ENCODE measurements at places on chromosomes 7 and 10.

GRCh38 chr7:128265906-128266300, 24.8 kb downstream of the LEP start:
- no peak for DNase-seq

DNA sequence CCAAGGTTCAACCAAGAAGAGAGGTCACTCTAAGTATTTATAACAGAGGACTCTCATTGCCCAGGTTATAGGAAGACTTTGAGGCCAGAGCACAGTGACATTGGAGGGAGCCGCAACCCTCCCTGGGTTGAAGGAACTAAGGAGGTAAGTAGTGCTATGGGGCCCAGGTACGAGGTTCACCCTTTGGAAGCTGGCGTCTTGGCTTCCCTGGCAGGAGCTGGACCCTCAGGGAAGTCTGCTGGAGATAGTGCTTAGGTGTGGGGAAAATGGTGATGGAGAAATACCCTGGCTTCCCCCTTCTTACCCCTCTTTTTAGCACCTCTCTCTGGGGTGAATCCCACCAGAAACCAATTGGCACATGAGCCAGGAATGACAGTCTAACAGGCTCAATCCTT, 317.9 kb upstream of the ZNF32 start:
- DNase-seq, result no peak

GRCh38 chr10:18164093-18164492, 23.9 kb downstream of the CACNB2 start:
- DNase-seq, result no peak

DNA sequence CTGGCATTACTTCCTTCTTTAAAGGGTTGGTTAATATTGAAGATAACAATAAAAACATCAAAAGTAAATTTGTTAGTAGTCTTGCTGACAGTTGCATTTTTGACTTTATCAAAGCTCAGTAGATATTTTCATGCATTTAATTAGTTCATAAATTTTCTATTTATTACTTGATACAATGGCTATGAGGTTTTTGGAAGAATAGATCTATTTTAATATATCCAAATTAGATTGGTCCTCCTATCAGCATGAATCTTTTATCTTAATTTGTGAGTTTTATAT, 16.4 kb downstream of the COL1A2 start:
- DNase-seq, result no peak

DNA sequence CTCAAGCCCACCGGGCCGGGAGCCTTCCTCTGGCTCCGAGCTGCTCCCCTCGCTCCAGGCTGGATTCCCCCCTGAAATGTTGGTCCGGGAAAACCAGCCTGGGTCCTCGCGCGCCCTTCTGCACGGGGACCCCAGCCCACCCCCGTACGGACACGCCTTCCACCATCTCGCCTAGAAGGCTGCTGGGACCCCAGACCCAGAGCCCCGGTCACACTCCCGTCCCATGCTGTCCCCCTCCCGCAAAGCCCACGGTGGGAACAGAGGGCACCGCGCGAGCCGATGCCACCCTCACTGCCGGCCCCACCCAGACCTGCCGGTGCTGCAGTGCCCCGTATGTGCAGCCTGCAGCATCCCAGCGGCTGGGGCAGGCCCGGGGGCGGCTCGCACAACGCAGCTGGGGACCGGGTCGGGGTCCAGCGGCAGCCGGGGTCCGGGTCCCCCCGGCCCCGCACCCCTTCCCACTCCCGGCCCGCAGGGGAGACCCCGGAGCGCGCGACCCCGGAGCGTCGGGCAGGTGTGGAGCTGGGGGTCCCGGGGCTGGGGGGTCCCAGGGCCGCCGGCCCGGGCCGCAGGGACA, 871 bp downstream of the SPOCK2 start:
- no peak for DNase-seq

GRCh38 chr10:63901881-63902280, 380.7 kb downstream of the REEP3 start:
- no peak for DNase-seq

DNA sequence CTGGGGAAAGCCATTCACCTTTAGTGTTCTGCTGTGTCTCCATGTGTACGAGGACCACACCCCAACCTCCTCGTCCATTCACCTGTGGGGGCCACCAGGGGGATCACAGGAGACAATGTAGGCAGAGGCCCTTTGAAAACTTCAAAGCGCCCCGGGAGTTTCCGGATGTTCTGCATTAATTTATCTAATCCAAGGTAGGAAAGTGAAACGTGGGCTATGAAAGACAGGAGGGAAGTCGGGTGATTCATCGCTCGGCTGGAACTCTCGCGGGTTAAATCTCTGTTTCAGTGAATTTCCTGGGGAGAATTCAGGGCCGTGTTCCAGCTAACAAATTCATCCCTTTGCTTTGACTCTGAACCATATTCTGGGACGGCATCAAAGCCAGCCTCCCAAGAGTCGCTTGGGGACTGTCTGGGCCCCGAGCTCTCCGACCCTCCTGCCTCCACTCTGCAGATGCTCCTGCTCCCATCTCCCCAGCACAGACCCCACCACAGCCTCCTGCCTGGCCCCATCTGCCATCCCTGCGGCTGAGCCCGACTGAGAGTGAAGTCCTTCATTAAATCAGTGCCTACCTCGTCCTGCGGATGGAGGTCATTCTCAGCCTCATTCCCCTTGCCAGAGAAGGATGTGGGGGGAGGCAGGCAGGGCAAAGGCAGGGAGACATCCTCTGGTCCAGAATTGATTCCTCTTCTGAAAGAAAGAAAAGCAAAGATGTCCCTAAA, 114.1 kb upstream of the CARD11 start:
- no peak for DNase-seq

- no peak for DNase-seq
Measured at GRCh38 chr10:60170250-60170649, 219.4 kb downstream of the ANK3 start.

DNA sequence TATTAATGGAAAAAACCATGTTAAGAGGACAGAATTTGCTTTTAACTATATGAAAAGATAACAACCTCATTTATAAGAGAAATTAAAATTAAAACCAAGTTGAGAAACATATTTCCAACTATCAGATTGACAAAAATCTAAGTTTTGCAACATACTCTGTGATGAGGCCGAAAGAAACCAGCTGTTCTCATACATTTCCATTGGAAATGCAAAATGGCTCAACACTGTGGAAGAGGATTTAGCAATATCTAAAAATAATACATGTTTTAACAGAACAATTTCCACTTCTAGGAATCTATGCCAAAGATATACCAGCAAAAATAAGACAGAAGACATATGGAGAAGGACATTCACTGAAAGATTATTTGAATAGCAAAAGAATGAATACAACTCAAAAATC, 268.8 kb downstream of the DYNC1I1 start:
- DNase-seq, result no peak

- DNase-seq, result no peak
Measured at GRCh38 chr10:92354587-92354986, 63.6 kb downstream of the MARCHF5 start.

GRCh38 chr10:48705401-48705938, 20.8 kb downstream of the WDFY4 start:
- no peak for DNase-seq

GRCh38 chr10:123607386-123607785, 58.8 kb upstream of the GPR26 start:
- DNase-seq, result no peak

DNA sequence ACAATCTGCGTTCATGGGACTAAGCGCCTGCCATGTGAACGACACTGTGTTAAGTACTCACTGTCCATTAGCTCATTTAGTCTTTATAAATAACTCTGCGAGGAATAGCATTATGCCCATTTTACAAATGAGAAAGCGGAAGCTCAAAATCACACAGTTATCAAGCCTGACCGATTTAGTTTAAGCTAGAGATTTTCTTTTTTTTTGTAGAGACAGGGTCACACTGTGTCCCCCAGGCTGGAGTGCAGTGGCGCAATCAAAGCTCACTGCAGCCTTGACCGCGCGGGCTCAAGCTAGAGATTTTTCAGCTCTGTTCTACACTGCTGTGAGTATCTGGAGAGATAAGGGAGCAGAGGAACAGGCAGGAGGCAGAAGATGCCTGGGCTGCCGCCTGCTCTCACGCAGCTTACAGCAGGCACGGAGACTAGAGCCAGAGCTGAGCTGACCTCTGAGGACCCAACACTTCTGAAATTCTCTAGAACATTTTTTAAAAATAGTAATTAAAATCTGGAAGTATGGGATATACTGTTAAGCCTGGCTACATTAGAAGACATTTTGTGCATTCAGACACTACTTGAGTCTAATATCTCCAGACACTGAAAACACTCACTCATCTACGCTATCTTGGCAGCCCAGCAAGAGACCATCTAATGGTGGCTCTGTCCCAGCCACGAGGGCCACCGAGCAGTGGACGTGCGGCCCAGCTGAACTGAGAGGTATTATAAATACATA, 38.7 kb downstream of the GNA12 start:
- no peak for DNase-seq

- DNase-seq, result no peak
Measured at GRCh38 chr10:96453856-96454583, 59.7 kb downstream of the TLL2 start.

DNA sequence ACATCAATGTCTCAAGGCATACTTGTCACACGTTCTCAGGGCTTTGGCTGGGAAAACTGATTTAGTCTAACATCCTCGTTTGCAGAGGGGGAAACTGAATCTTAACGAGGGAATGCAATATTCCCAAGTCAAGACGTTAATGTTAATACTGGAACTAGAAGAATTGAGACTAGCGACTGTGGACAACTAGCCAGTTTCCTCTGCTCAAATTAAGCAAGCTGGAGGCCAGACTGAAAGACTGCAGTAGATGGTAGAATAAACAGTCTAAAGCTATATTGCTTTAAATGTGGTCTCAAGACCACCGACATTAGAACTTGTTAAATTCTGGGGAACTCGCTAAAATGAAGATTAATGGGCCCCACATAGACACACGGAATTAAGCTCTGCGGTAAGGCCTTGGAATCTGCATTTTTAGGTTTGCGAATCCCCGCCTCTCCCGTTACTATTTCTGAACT, 639 bp upstream of the TFAM start:
- DNase-seq, result no peak

DNA sequence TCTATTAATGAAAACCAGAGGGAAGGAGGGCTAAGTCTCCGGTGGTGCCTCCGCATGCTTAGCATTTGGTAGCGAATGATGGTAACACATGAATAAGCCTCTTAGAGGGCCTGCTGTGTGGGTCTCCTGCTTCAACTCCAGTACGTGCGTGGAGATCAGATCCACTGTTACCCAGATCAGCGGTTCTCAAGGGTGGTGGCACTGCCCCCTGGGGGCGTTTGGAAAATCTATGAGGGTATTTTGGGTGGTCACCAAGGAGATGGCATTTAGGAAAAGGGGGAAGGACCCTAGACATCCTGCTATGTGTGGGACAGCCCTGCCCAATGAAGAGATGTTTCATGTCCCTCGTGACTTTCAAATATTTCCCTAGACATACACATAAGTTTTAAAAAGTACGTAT, 57.1 kb upstream of the TM9SF3 start:
- no peak for DNase-seq

GRCh38 chr7:112821345-112821744, 31.2 kb upstream of the TMEM168 start:
- DNase-seq, result no peak

- peak; percentile 34 for DNase-seq
Measured at GRCh38 chr7:22860337-22860736, 37.7 kb upstream of the TOMM7 start.

DNA sequence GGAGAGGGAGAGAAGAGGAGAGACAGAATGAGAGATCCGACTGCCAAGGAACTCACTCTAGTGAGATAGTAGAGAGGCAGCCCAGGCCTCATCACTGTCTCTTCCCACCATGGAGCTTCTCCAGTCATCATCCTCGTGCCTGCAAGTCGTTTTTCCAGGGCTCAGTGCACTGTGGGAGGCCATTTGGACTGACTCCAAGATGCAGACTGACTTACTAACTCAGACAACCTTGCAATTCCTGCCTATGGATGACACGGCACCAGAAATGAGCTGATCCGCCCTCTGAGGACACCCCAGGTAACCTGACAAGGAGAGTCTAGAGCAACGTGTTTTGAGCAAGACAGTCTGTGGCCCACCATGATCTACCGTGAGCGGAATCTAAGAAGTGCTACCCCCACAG, 154.9 kb downstream of the GLI3 start:
- DNase-seq, result no peak

DNA sequence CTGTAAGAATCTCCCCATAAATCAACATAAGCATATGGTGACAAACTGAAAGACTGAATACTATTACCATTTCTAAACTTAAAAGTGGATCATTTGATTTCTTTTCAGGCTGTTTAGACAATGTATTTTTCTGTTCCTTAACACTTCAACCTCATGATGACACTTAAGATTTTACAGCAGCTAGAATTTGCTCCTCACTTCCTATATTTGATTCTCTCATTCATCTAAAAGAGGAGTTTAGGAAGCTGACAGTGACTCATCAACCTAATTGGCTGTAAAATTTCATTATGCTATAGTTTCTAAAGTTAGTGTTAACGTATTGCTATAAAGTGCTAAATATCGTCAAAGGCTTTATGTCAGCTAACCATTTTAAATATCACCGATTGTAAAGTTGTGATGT, 478.7 kb downstream of the GRM8 start:
- no peak for DNase-seq

- no peak for DNase-seq
Measured at GRCh38 chr7:30093420-30093952, 41.3 kb upstream of the MTURN start.

DNA sequence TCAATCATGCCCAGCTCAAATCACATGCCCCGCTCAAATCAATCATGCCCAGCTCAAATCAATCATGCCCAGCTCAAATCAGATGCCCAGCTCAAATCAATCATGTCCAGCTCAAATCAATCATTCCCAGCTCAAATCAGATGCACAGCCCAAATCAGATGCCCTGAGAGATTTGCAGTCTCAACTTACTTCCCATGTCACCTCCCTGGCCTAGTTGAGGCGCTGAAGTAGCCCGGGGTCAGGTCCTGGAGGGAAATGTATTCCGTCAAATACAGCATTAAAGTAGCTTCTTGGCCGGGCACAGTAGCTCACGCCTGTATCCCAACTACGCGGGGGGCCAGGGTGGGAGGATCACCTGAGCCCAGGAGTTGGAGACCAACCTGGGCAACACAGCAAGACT, 15.7 kb upstream of the PRKAR1B start:
- DNase-seq, result no peak

DNA sequence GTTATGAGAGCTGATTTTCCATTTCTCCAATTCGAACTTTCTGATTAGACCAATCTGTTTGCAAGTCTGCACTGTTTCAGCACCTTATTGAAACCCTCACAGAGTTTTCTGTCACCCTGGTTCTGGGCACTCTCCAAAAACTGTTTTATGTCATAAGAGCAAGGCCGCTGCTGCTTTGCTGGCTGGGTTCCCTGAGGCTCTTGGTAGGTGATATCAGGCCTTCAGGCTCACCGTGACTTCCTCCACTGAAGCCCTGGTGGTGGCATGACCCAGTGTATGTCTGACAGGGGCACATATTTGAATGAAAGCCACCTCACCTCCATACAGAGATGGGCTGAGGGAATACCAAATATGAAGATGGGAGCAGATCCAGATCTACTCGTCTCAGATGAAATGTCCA, 8.3 kb downstream of the RABGEF1 start:
- DNase-seq, result no peak

All from NCI-H446 (cell line).